ENCODE measurements at places on chromosomes 1 and 21.

- DNase-seq: no peak
These were observed 46.1 kb downstream of the FAF1 start for GRCh38 chr1:50913954-50914353.

DNA sequence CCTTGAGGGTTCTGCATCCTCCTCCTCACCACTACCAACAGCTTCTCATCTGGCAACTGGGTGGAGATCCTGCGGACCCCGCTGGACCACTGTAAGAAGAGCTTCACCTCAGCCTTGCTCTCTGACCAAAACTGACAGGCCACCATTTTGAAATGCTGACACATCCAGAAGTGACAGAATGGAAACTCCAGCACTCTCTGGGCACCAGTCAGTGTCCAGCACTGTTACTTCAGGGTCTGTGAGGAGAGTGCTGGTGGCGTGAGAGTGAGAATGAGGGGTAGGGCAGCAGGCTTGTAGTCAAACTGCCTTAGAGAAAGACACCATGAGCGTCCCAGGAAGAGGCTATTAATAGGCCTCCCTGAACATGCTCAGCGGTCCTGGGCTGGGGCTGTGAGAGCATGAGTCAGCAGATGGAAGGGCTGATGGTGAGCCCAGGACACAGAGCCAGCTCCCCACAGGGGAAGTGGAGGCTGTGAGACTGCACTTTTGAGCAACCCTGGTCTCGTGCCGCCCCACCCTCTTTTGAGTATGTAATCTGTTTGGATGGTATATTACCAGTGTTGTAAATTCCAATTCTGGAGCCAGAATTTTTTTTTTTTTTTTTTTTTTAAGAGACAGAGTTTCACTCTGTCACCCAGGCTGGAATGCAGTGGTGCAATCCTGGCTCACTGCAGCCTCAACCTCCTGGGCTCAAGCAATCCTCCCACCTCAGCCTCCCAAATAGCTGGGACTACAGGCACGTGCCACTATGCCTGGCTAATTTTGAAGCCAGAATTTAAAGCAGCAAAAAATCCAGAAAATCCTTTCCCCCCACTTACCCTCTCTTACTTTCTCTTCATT is 34.4 kb upstream of the SLC30A1 start:
- no peak for DNase-seq

- no peak for DNase-seq
These were observed 19.6 kb upstream of the CBR3 start for GRCh38 chr21:36115138-36115730.

GRCh38 chr1:66893712-66894111 is 30.9 kb downstream of the DNAI4 start:
- DNase-seq: no peak

DNA sequence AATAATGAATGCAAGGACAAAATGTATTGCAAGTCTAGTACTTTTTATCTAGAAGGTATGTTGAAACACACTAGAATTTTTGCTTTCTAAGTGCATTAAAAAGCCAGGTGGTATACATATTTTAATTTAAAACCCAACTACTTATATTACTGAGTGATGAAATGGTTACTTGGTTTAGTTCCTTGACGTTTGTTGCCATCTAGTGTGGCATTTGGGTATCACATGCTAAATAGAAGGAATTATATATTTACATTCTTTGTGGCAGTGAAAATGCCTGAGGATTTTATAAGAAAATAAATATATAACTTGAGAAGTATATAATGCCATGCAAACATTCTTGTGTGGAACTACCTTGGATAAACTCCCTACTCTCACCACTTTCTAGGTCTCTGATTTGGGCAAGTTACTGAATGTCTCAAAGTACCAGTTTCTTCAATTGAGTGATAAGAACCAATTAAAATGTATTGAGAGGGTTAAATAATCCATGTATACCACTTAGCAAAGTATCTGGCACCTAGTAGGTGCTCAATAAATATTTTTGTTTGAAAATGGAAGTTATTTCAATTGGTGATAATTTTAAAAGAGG is 69.6 kb downstream of the SDCCAG8 start:
- no peak for DNase-seq

DNA sequence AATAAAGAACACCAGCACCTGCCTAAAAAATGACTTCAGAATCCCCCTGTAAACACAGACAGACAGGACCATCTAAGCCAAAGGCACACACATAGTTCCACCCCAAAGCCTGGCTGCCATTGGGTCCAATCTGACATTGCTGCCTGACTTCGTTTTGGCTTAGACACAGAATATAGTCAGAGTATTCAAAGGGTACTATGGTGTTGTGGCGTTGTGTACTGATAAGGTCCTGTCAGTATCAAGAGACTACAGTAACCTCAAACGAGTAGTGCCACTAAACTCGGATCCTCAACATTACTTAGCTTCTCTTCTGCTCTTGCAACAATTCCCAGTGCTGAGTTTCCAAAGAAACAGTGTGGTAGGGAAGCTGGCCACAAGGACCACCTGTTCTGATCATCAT is 169.3 kb upstream of the NR5A2 start:
- no peak for DNase-seq

GRCh38 chr1:47709019-47709871 is 271.4 kb downstream of the FOXD2 start:
- DNase-seq: no peak

DNA sequence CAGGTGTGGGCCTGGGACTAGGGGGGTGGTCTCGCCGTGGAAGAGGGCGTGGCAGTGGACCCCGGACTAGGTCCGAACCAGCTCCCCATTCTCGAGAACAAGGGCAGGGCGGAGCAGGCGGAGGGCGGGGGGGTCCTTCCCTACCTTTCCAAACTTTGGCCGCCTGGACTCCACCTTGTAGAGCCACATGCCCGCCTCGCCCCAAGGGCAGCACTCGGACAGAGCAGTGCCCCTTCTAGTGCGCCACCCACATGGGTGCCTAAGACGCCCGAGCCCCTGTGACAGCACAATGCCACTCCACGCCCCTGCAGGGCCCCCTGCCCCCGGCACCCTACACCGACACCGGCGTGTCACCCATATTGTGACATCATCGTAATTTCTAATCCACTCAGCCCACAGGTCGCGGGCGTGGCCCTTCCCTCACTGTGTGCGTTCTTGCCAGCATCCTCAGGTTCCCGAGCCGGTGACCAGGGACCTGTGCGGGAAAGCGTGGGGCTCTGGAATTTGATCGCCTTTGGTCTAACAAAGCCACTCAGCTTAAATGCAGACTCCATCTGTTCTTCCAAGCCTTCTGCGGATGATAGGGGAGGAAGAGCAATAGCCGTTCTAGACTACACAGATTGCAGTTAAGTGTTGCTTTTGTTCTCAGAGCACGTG is 553 bp upstream of the STMN1 start:
- no peak for DNase-seq

- no peak for DNase-seq
These were observed 70.0 kb downstream of the BCAR3 start for GRCh38 chr1:93611668-93612067.

Data from NCI-H1048 (cell line).